ENCODE measurements at places on chromosomes 4 and X. TPM values are rescaled to one million over a fixed set of nuclear protein-coding genes. Genes with fewer than 3 reads are reported as not detected.

NUP62CL gene
- total RNA-seq, result not detected

GPC3 gene
- 18.6 TPM for total RNA-seq

CENPVL2 gene
- total RNA-seq, result not detected

BEND2 gene
- total RNA-seq, result not detected

ERAS gene
- not detected for total RNA-seq

PDGFC gene
- total RNA-seq, result 17.0 TPM

CACNA1F gene
- total RNA-seq, result 0.08 TPM

ADGRG4 gene
- not detected for total RNA-seq

SLC34A2 gene
- total RNA-seq, result not detected

TSPAN6 gene
- total RNA-seq, result 7.5 TPM

SH3RF1 gene
- total RNA-seq, result 7.8 TPM

- H3K27ac ChIP-seq, result no peak overlapping the region
- no peaks in the 10 kb centered on the region for H3K4me1 ChIP-seq
- no peaks in the 10 kb centered on the region for H3K36me3 ChIP-seq
- H3K27me3 ChIP-seq, result no peaks in the 10 kb centered on the region
Observed at GRCh38 chr4:65393078-65393477, 277.2 kb downstream of the EPHA5 start.

DNA sequence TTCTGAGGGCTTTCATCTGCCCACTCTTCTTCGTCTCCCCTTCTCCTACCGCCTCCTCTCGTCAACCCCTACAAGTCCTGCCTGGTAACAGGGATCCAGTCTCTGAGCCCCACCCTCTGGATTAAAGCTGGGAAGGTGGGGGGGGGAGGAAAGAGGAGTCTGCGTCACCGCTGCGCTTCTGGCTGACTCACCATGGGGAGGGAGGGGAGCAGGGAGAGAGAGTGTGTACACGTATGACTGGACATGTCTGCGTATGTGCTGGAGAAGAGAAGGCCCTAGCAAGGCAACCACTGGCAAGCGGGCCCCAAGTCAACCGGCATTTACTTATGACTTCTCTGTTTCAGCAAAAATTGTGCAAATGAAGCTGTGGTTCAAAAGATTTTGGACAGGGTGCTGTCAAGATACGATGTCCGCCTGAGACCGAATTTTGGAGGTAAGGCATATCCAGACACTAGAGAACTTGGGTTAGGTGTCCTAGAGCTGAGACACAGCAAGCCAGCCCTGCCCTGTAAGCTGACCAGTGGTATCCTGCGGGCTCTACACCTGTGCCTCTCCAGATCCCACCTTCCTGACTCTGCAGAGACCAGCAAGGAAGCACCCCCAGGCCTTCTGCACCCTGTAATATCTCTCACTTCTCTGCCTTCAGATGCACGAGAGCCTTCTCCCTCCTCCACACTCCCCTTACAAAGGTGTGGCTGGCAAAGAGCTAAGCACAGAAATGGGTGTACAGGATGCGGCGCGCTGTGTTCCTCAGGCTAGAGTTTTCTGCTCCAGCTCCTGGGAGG, 2.5 kb downstream of the GABRQ start:
- no peak for DNase-seq
- H3K27ac ChIP-seq, result no peak overlapping the region
- H3K27me3 ChIP-seq, result peaks cover 5% of the 10 kb centered on the region
- H3K36me3 ChIP-seq, result no peaks in the 10 kb centered on the region
- no peak overlapping the region for H3K4me3 ChIP-seq
- H3K4me1 ChIP-seq, result no peaks in the 10 kb centered on the region

- H3K4me1 ChIP-seq, result no peaks in the 10 kb centered on the region
- no peaks in the 10 kb centered on the region for H3K27me3 ChIP-seq
- DNase-seq, result no peak
- no peaks in the 10 kb centered on the region for H3K36me3 ChIP-seq
- H3K4me3 ChIP-seq, result no peak overlapping the region
Observed at GRCh38 chr4:154366956-154367355, 124.6 kb downstream of the DCHS2 start.

DNA sequence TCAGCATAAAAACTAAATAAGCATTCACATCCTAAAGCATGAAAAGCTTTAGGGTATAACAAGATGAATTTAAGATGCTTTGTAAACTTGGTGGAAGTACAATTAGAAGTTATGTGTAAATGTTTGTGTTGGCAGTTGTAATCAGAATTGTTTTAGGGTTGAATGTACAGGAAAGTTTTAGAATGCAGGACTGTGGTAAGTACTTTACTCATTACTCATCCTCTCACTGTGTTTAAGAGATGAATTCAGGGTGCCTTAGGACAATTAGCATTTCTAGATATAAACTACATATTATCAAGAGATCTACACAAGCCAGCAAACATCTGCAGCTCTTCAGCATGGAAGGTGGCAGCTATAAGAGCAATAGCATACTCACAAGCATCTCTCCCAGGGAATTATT, 77.5 kb upstream of the ELOVL6 start:
- H3K4me3 ChIP-seq, result no peak overlapping the region
- no peaks in the 10 kb centered on the region for H3K36me3 ChIP-seq
- DNase-seq, result no peak
- no peaks in the 10 kb centered on the region for H3K4me1 ChIP-seq
- no peaks in the 10 kb centered on the region for H3K27me3 ChIP-seq

DNA sequence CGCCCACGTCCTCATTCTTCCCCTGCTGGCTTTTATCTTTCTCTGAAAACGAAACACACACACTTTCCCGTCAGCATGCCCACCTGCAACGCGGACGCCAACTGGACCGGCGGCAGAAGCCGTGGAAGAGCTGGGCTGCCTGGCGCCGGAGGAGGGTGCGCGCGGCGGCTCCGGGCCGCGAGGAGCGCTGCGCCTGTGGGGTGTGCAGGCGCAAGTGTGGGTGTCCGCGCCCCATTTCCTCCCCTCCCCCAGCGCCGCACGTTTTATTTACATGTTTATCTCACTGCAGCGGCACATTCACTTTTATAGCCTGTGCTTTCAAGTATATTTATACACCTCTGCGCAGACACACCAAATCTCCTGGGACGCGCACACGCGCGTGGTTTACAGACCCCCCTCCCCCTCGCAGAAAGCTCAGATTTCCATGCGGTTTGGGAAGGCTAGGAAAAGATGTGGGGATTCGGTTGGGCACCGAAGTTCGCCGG, 1.5 kb downstream of the PITX2 start:
- peaks cover 14% of the 10 kb centered on the region for H3K27me3 ChIP-seq
- peaks cover 34% of the 10 kb centered on the region for H3K4me1 ChIP-seq
- H3K27ac ChIP-seq, result peak overlapping the region; percentile 92

- H3K4me1 ChIP-seq, result no peaks in the 10 kb centered on the region
- H3K27ac ChIP-seq, result no peak overlapping the region
- no peaks in the 10 kb centered on the region for H3K27me3 ChIP-seq
- no peak overlapping the region for H3K4me3 ChIP-seq
- H3K36me3 ChIP-seq, result no peaks in the 10 kb centered on the region
Observed at GRCh38 chr4:170035845-170036244, 9.7 kb upstream of the MFAP3L start.

- no peak for DNase-seq
- H3K4me3 ChIP-seq, result peak overlapping the region; percentile 59
- H3K4me1 ChIP-seq, result no peaks in the 10 kb centered on the region
- H3K36me3 ChIP-seq, result no peaks in the 10 kb centered on the region
Observed at GRCh38 chr4:76250962-76251361, 559 bp upstream of the FAM47E start.

GRCh38 chrX:119552508-119552907, 12.7 kb downstream of the STEEP1 start:
- no peaks in the 10 kb centered on the region for H3K36me3 ChIP-seq
- DNase-seq, result no peak
- no peaks in the 10 kb centered on the region for H3K4me1 ChIP-seq

DNA sequence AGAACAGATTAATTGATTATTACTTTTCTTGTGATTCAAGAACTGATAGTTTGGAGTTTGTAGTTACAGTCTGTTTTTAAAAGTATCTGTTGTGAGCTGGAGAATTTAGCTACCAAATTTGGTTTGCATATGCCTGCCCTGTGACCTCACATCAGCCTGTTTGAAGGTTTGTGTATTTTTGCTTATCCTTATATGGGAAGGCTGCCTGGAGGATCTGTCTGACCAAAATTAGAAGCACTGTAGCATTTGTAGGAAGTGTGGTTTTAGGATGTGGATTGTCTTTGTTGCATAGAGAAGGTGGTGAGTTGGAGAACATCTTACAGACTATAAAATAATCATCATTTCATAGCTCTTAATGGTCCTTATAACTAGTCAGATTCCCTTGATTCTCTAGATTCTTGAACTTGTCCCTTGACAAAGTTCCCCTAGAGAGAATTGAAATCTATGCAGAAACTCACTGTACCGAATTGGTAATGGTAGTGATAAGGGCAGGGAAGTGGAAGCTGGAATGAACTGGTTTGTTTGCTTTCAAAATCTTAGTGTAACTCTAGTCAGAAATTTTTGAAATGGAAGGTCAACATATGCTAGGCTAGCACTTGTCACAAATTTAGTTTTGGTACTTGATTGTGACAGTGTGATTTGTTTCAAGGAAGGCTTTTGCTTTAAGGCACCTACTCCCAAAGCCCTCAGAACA, 57.3 kb downstream of the SH3BGRL start:
- H3K27me3 ChIP-seq, result no peaks in the 10 kb centered on the region
- no peaks in the 10 kb centered on the region for H3K4me1 ChIP-seq

DNA sequence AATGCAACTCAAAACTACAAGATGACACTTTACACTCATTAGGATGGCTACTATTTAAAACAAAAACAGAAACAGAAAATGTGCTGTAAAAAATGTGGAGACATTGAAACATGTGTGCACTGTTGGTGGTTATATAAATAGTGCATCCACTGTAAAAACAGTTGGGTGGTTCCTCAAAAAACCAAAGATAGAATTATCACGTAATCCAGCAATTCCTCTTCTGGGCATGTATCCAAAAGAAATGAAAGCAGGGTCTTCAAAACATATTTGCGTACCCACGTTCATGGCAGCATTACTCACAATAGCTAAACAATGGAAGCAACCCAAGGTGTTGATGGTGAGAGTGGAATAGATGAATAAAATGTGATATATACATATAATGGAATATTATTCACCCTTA, 967.2 kb downstream of the TRAM1L1 start:
- no peak for DNase-seq
- no peaks in the 10 kb centered on the region for H3K27me3 ChIP-seq
- H3K4me1 ChIP-seq, result no peaks in the 10 kb centered on the region
- H3K4me3 ChIP-seq, result no peak overlapping the region
- H3K27ac ChIP-seq, result no peak overlapping the region

DNA sequence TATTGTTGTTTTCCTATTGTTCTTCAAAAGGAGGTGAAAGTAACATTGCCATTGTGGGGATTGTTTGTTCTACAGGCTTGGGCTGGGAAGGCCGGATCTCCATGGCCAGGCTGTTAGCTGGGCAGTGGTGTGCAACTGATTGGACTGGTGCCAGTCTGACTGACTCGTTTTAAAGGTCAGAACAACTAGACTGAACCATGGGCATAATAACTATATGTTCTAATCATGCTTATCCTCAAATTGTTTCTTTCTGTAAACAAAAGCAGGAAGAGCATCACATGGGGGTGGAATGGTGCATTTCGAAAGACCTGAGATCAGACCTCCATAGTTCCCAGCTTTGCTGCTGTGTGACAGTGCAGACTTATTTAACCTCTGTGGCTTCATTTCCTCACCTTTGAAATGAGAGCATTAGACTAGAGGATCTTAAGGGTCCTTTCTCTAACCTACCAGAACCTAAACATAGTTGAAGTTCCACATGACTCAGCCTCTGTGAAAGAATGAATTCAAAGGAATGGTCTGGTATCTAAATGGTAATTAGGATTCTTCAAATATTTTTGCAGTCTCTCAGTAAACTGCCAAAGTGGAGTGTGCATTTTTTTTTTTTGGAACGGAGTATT, 66.7 kb upstream of the PGRMC2 start:
- no peaks in the 10 kb centered on the region for H3K27me3 ChIP-seq
- no peak for DNase-seq
- H3K27ac ChIP-seq, result no peak overlapping the region
- no peaks in the 10 kb centered on the region for H3K4me1 ChIP-seq
- H3K4me3 ChIP-seq, result no peak overlapping the region

DNA sequence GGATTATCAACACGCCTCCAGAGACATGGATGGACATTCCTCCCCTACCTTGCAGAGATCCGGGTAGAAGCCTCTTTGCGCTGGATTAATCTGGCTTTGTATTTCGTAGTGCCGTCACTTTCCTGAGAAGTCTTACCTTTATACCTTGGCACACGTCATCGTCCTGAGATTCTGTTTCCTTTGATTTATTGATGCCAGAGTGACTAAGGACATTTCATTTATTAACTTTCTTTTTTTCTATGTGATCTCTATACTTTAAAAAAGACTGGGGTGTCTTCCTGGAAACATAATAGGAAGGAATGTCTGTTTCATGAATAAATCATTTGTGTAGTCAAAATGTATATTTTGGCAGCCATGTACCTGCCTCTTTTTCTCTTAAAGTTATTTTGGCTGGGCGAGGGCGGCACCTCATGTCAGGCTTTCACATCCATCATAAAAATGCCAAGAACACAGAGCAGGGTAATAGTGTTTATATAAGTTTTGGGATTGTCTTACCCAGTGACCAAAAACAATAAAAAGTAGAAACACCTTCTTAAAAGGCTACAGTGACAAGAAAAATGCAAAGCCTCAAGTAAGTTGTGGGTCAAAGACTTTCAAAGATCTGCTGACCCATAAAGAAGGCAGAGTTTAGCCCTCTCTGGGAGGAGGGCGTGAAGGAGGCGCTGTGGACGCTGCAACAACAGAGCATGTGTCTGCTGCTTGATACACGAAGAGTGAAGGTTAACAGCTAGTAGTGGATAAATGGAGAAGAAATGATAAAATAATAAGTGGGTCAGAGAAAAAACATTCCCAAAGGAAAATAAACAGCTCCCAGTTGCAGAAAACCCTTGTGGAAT, 124.4 kb downstream of the SHROOM3 start:
- H3K4me3 ChIP-seq, result no peak overlapping the region
- H3K36me3 ChIP-seq, result no peaks in the 10 kb centered on the region
- no peaks in the 10 kb centered on the region for H3K27me3 ChIP-seq
- peaks cover 12% of the 10 kb centered on the region for H3K4me1 ChIP-seq
- no peak overlapping the region for H3K27ac ChIP-seq
- DNase-seq, result no peak

DNA sequence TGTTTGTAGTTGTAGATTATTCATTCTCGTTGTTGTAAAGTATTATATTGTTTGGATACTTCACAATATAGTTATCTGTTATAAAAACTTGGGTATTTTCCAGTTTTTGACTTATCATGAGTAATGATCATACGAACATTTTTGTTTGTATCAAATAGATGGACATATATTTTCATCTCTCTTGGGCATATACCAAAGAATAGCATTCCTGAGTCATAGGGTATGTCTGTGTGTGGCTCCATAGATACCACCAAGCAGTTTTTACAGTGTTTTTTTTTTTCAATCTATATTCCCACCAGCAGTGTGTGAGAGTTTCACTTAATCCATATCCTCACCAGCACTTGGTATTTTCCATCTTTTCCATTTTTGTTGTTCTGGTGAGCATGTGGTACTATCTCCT, 89.7 kb upstream of the RAB40AL start:
- H3K27ac ChIP-seq, result no peak overlapping the region
- no peak overlapping the region for H3K4me3 ChIP-seq
- DNase-seq, result no peak
- H3K4me1 ChIP-seq, result no peaks in the 10 kb centered on the region
- H3K36me3 ChIP-seq, result no peaks in the 10 kb centered on the region

Data from right atrium auricular region (tissue), 2 donors.